ENCODE measurements at places on chromosomes 13 and 19.

GRCh38 chr19:7272856-7273578 is 21.2 kb downstream of the INSR start:
- no peak for DNase-seq

DNA sequence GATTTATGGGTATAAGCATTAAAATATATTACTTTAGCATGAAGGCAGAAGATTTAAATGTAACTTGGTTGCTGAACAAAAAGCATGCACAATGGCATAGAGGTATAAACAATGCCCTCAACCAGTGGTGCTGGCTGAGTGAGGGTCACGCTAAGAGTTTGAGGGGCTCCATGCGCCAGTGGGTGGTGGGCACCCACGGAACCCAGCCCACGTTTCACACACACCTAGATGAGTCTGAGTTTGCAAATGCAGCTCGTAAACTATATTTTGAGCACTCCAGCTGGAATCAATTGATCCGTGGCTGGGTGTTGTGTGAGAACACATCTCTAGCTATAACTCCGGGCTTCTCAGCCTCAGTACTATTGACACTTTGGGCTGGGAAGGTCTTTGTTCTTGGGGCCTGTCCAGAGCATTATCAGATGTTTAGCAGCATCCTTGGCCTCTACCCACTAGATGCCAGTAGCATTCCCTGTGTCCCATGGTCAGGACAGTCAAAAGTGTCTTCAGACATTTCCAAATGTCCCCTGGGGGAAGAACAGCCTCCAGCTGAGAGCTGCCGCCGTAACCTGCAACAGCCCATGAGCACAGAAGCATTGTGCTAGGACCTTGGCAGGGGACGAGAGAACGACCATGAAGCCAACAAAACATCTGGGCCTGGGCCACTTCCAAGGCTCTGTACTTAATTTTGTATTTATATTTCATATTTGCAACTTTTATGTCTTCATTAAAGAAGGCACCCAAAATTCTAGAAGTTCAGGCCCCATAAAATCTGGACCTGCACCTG is 108.1 kb upstream of the SOX1 start:
- no peak for DNase-seq

GRCh38 chr13:29428310-29429181 is 166.9 kb downstream of the SLC7A1 start:
- no peak for DNase-seq

DNA sequence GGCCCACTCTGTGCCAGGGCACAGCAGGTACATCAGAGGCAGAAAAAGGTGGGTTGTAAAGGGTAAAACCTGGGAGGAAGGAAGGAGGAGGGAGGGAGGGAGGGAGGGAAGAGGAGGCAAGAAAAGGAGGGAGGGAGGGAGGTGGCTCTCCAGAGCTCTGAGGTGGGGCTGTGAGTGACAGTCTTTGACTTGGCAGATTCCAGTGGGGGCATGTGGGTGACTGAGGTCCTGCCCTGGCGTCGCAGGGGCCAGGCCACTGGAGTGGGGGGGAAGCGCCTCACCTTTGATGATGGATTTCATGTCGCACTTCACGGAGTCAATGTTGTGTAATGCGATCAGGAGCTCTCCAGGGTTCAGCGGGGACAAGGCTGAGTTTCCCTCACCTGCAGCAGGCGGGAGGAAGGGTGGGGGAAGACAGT is 6.0 kb upstream of the RSPH6A start:
- no peak for DNase-seq

DNA sequence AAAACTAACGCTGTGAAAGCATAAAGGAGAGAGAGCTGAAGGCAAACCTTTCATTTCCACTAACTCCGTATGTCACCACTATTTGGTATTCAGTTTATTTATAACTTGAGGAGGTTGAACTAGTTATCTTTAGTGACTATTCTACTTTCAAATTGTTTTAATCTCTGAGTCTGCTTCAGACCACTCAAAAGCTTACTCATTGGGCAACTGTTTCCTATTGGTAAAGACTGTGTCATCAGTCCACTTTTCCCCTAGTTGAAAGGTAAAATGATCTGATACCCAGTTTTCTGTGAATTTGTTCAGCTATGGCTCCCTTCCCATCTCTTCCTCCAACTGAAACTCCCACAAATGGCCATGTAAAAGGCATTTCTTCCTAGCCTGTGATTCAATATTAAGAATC is 39.1 kb downstream of the TEX26 start:
- DNase-seq: no peak

- DNase-seq: peak; percentile 82
Observed at GRCh38 chr19:13100031-13100588, 2.5 kb downstream of the LYL1 start.

DNA sequence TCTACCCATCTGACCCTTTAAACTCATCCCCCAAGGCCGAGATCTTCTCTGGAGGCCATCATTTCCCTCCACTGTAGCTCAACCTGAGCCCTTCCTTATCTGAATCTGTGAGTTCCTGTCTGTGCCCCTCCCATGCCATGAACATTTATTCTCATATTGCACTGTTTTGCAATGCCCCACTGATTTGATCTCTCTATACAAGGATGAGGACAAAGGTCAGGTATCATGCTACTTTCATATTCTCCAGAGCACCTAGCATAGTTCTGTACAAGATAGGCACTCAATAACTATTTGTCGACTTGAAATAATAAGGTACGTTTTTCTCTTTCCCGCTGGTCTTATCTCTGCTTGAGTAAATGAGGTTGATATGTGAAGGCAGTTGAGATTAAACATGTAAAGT is 135.5 kb downstream of the KLF5 start:
- DNase-seq: no peak

DNA sequence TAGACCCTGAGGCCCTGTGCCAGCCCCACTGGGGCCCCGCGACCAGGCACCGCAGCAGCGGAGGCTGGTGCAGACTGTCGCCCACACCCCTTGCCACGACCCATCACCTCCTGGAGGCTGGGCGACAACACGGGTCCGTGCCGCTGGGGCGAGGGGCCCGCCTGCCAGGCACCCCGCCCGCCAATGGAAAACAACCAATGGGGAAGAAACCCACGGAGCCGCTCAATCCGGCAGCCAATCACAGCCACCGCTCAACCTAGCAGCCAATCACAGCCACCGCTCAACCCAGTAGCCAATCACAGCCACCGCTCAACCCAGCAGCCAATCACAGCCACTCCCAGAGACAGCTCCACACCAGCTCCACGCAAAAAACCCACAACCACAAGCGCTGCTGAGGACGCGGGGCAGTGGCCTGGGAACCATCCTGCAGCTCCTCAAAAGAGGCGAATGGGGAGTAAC is 29.7 kb downstream of the GPX4 start:
- peak; percentile 95 for DNase-seq
